ENCODE measurements at places on chromosomes 12 and 14. TPM values are rescaled to one million over a fixed set of nuclear protein-coding genes. Genes with fewer than 3 reads are reported as not detected.

Gene FOXJ2
- 18.6 TPM for total RNA-seq

DNA sequence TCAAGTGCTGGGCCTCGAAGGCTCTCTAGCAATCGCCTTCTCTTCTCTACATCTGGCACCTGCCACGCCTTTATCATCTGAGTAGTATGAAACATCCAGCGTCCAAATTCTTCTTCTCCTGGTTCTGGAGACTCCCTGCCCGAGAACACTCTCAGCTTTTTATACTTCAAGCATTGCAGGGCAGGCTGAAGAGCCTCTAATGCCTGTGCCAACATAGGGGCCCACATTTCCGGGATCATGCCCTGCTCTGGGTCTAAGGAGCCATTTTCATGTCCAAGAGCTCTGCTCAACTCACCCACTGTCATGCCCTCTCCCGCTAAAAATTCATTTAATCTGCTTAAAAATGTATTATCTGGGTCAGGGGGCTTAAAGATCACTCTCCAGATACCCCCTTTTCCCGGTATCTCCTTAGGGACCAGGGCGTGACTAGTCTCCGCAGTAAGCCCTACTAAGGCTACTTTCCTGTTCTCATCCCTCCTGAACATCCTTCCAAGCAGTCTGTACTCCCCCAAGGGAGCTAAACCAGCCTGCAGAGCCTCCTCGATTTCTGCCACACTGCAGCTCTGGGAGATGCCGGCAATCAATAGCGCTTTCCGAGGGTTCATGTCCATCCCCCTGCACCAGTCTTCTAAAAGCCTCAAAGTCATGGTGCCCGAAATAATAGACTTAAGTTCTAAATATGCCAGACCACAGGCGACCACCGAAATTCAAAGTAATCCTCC, 940 bp downstream of the MOAP1 start:
- peak; percentile 59 for DNase-seq

GRCh38 chr14:100674897-100675619, 51.6 kb upstream of the DLK1 start:
- DNase-seq, result no peak

GRCh38 chr12:121773011-121773777, 20.3 kb downstream of the RHOF start:
- DNase-seq, result peak; percentile 94

Gene ATL1
- 1.0 TPM for total RNA-seq

DNA sequence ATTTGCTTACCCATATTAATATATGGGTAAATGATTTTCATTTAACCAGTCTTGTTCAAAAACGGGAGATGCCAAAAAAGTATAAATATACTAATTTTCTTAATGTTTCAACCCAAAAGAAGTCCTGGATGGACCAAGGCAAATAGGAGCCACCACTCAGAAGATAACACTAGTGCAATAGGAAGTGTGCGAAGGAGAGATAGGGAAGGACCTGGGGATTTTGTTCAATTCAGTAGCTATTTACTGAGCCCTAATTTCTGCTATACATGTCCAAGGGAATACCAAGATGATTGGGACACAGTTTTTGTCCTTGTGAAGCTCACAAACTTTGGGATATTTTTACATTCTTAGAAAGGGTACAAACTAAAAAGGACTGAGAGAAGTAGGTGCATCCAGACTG, 1.5 kb downstream of the CMAS start:
- DNase-seq, result no peak

Gene EFS
- total RNA-seq, result not detected

GRCh38 chr12:28611449-28611848, 421.2 kb downstream of the CCDC91 start:
- DNase-seq, result no peak

- no peak for DNase-seq
These were observed 5.1 kb upstream of the ACOT6 start for GRCh38 chr14:73607241-73607640.

- no peak for DNase-seq
These were observed 346.9 kb upstream of the FKBP4 start for GRCh38 chr12:2447861-2448260.

DNA sequence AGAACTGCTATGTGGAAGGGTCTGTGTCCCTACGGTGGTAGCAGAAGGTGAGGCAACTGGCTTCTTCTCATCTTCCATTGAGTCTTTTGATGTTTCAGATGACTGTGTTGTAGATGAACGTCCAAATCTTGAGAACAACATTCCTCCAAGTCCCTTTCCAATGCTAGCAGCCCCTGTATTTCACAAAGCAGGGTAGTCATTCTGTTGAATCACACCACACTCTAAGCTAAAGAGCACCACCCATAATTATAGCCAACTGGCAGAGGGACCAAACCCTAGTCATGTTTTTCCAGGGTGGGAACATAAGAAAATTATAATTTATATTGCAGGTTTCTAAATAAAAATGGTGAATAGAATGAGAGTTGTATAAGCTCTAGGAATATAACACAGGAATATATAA, 98.7 kb downstream of the DDHD1 start:
- no peak for DNase-seq

DNA sequence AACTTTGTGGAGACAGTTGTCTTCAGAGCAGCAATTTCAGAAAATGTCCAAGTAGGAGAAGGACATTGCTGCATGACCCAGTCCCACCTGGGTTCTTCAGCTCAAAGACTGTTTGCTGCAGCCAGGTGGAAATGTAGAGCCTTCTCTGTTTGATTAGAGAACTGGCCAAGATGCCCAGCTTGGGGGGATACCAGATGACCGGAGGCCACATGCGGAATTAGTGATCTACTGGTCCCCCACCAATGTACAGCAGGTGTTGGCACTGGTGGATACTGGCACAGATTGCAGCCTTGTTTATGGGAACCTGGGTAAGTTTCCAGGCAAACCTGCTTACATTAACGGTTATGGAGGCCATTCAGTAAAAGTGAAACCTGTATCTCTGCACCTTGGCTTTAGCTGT, 555.3 kb downstream of the SLC6A15 start:
- no peak for DNase-seq

Gene SYCP3
- total RNA-seq, result 0.50 TPM

Gene PLBD1
- not detected for total RNA-seq

- DNase-seq, result no peak
These were observed 797.4 kb downstream of the RPS29 start for GRCh38 chr14:48788771-48789170.

Gene RDH16
- 0.42 TPM for total RNA-seq

DNA sequence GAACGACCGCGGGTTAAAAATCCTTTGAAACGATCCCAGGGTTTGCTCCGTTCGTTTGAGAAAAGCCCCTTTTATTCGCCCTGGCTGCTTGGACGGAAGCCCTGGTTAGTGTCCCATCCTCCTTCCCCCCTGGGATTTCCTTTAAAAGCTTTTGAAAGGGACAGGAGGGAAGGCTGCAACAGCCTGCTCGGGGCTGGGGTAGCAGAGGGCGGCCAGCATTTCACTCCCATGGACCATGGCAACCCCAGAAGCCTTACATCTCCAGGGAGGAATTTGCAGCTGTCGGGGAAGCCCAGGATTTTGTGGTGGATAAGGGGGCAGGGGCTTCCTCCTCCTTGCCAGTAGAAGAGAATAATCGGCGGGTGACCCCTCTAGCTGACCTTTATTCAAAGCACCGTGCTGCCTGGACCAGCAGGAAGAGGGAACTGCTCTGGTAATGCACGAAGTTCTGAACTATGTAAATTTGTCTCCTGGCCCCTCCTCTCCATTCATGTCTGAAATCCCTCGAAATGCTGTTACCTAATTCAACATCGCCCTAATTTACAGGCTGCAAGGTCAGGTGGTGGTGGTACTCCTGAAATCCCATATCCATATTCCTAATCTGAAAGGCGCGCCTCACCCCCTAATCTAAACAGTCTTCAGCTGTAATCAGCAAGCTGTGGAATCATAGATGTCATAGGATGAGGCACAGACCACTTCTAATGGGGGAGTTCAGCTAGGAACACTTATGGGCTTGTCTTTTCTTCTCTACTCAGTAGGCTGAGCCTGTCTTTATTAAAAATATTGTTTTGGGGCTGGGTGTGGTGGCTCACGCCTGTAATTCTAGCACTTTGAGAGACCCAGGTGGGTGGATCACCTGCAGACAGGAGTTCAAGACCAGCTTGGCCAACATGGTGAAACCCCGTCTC, 1.0 kb upstream of the CLIP1 start:
- peak; percentile 64 for DNase-seq

DNA sequence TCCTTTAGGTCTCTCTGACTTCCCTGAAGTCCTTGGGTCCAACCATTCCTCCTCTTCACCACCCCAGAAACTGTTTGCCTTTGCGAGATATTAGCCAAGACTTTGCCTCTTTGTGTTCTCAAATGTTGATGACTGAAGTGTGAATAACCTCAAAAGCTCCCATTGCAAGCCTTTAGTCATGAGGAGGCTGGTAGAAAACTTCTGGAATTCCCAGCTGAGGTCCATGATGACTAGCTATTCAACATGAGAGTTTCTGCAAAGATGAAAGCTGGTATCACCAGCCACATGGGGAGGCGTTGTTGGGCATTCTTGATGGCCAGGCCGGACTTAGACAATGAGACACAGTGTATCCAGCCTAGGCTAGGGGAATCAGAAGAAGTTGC, 111.7 kb downstream of the TBX5 start:
- no peak for DNase-seq

DNA sequence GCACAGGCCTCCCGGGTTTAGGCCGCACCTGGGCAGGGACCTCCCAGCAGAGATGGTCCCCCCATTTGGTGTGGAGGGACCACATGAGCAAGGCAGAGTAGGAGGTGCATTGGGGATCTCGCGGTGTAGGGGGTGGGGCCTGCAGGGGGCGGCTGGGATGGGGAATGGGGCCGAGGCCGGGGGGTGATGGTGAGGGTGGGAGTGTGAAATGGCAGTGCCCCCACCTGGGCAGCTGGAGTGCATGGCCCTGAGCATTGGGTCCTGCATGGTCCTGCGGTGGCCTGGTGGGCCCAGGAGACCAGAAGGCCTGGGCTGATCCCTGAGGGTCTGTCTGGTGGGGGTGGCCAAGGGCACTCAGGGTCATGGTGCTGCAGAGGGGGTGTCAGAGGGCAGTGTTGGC, 111.8 kb downstream of the KIF26A start:
- no peak for DNase-seq

- no peak for DNase-seq
These were observed 41.3 kb upstream of the BCL7A start for GRCh38 chr12:121980191-121980891.

DNA sequence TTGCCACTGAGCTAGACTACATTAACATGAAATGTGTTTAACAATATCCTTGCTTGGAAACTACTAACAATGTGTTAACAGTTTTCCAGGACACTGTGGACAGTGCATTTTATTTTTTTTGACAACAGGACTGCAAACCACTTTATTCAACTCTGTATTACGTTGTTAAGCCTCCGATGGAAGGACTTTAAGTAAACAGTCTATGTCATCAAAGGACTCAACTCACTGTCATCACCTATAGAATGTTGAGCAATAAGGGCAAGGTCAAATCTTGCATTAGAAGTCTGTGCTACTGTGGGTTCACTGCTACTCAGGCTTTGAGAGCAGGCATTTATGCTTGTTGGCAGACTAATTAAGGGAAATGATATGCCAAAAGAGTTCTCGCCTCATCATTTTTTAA, 483.7 kb downstream of the FLRT2 start:
- DNase-seq, result no peak

DNA sequence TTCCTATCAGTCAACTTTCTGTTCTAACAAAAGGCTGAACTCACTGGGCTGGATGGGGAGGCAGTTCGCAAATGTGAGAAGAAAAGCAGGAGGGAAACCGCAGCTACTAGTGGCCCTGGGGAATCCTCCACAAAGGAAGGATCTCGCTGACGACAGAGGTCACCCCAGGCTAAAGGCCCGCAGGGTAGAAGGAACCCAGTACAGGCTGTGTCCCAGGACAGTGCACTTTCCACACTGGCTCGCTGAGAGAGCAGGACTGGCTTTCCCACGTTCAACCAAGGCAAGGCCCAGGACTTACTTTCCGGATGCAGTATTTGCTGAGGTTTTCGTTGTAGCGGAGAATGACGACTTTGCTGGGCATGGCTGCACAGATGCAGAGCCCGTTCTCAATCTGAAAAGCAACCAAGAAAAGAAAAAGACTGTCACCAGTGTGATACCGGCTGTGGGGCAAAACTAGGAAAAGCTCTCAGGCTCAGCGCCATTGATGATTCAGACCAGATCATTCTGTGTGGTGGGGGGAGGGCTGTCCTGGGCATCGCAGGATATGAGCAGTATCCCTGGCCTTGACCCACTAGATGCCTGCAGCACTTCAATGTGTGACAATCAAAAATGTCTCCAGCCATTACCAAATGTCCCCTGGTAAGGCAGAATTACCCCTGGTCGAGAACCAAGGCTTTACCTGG, 36.3 kb downstream of the PRKAB1 start:
- DNase-seq, result no peak

Gene KRT2
- total RNA-seq, result not detected

Gene PMCH
- total RNA-seq, result 8.4 TPM

Gene RIMBP2
- not detected for total RNA-seq

Data from activated CD4-positive, alpha-beta T cell treated with anti-CD3 and anti-CD28 coated beads, Interleukin-2, amount 10 ng/mL, durations not matched to agents 24 days and 14 days (primary cell).